H1 (cell line): ENCODE measurements at places on chromosomes 6 and 20.
A peak's percentile ranks its signal among the peaks of the same experiment; 100 is the strongest.

- no peak for DNase-seq
Measured at GRCh38 chr6:165543781-165544180, 119.3 kb downstream of the PDE10A start.

DNA sequence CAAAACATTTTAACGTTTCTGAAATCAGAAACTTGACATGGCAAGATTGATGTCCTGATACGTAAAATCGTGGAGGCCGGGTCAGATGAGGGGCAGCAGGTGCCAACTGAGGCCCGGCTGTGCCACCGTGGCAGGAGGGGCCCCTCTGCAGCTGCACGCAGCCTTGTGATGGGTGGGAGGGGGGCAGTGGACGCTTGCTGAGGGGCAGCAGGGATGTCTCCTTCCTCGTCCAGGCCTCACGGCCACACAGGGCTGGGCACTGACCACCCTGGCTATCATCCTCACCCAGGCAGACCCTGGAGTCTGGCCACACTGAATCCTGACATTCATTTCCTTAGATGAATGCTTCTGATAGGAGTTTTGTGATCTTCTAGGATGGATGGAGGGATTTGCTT lies 114.7 kb downstream of the ERMARD start:
- peak; percentile 22 for DNase-seq

GRCh38 chr6:158471339-158471738 lies 88.6 kb upstream of the TMEM181 start:
- no peak for DNase-seq

GRCh38 chr6:70844301-70844700 lies 112.6 kb downstream of the B3GAT2 start:
- DNase-seq = no peak

DNA sequence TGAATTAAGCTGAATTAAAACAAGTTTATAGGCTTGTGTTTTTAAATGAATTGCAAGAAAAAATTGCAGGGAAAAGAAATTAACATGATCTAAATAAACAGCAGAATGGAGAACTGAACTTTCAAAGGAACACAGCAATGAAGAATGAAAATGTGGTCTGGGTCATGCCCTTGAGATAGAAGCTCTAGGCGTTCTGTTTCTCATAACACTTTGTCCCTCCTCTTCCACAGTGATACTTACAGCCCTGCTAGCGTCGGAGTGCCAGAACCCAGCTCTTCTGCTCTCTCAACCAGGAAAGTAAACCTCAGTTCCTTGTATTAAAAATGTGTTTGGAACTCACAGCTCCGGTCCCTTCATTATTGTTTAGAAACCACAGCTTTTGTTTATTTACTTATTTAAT lies 11.4 kb downstream of the HMGCLL1 start:
- no peak for DNase-seq

- DNase-seq = peak; percentile 53
Measured at GRCh38 chr6:117615750-117616390, 13.6 kb upstream of the GOPC start.

DNA sequence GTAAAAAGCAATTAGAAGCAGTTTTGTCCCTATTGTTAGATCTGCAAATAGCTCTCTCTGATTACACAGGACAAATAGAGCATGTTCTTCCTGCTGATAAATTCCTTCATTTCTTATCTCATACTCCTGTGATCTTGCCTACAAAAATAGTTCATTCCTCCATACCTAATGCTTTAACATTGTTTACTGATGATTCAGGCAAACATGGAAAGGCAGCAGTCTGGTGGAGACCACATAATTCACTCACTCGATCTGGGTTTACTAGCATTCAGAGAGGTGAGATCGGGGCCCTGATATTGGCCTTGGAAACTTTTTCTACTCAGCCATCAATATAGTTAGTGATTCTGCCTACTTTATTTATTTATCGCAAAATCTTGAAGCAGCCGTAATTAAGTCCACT lies 20.2 kb downstream of the HLA-DPA1 start:
- DNase-seq = no peak

GRCh38 chr6:80594461-80594860 lies 488.0 kb downstream of the BCKDHB start:
- no peak for DNase-seq

DNA sequence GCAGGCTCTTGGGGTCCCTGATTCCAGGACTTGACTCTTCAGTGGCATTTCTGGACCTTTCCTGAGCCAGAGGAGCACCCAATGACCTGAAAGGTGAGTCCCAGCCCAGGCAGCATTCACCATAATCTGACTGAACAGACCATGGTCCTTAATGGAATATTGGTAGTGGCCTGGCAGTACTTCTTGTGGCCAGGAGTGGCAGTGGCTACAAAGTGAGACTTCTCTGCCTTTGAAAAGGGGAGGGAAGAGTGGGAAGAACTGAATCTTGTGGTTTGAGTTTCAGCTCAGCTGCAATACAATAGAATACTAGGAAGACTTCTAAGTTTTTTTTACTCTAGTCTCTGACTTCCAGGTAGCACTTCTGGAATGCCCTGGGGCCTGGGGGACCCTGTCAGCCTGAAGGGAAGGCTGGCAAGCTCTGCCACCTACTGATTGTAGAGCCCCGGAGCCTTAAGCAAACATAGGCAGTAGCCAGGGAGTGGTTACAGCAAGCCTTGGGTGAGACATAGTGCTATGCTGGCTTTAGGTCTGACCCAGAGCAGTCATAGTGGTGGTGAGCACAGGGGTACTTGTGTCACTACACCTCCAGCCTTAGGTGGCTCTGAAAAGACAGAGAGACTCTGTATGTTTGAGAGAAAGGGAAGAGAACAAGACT lies 674.2 kb upstream of the MANEA start:
- DNase-seq = no peak

GRCh38 chr6:13427801-13428582 lies 59.4 kb downstream of the GFOD1 start:
- no peak for DNase-seq

- DNase-seq = no peak
Measured at GRCh38 chr20:43976547-43976946, 61.9 kb downstream of the TOX2 start.

DNA sequence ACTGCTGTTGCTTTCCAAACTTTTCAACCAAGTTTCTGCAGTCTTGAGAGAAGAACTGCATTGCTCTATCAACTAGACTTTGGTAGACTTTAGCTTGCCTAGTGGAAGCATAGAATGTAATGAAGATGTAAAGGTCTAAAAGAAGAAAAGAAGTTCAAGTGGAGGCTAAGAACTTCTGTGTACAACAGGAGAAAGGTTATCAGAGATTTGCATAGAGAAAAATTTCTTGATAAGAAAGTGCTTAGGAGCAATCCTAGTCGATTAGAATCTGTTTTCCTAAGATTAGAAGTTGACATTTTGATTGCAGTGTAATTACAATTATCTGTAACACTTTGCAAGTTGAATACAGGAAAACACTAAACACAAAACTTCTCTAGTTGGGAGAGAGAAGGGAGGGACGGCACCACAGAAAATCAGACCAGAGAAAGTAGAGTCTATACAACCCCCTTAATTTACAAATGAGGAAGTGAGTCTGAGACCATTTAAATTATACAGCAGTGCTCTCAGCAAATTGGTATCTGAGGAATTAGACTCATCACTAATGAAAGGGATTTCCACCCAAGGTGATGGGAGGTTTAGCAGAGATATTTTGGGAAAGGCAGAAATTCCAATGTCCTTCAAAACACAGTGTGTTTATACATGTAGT lies 194.3 kb upstream of the MARCKS start:
- no peak for DNase-seq

DNA sequence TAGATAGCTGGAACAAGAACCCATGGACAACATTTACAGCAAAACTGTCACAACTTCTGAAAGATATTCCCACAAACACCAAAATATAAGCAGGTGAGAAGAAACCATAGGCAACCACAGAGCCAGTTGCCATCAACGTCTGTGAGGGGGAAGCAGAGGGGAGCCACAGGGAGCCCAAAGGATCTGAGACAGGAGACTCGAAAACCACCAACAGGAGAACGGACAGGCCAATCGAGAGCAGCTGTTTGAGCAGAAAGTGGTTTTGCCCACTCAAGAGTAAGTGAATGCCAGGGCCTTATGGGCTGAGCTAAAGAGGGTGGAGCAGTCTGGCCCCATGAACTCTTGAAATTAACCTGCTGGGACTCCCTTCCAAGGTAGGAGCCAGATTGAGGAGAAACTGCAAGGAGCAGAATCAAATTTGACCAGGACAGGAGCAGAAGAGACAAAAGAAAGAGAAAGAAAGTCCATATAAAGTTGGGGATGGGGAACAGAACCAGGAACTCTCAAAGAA lies 195.4 kb downstream of the ANKRD60 start:
- DNase-seq = no peak

DNA sequence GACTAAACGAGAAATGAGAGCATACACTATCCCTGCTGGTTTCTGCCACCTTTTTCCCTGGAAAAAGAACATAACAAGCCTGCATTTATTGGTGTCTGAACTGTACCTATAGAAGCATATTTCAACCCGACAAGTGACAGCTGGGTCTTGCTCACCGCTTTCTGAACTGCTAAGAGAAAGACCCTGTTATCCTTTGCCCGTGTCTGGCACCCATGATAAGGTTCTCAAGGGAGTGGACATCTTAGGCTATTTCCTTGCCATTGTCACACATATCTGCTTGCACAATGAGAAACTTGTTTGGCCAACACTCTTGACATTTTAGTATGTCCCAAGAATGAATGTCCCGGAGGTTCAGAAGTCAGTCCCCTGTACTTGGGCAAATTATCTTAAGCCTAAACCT lies 19.3 kb downstream of the RIPOR2 start:
- no peak for DNase-seq

DNA sequence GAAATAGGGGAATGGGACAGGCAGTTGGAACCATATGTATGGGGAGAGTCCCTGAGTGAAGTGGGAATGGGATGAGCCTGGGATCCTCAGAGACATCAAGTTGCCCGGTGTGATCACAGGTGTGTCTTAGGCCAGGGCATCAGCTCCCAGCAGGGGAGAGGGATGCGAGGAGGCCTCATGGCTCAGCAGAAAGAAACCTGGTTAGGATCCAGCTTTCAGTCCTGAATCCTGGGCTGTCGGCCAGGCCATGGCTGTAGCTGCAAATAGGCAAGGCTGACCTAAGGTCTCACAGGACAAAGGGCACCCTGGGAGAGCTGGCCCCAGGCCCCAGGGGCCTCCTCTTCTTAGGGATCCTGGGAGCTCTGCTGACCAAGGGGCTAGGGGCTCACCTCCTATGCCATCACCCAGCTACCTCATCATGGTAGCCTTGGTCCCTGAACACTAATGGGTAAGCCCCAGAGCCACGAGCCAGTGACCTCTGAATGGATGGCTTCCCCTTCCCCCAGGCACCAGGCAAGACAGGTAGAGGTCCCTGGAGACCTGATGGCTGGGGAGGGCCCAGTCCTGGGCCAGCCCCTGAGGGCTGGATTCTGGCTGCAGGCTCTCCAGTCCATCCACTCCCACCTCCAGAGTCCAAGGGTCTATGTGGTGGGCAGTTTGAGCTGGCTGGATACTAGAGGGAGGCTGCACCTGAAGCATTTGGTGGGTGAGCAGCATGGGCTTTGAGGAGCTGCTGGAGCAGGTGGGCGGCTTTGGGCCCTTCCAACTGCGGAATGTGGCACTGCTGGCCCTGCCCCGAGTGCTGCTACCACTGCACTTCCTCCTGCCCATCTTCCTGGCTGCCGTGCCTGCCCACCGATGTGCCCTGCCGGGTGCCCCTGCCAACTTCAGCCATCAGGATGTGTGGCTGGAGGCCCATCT lies at the start of gene SLC22A7:
Gene SLC22A7, plus strand, starts transcription at position 617 of the 921 bp plus-strand sequence. Its CDS starts 99 bp downstream, at position 716.
- no peak for DNase-seq

DNA sequence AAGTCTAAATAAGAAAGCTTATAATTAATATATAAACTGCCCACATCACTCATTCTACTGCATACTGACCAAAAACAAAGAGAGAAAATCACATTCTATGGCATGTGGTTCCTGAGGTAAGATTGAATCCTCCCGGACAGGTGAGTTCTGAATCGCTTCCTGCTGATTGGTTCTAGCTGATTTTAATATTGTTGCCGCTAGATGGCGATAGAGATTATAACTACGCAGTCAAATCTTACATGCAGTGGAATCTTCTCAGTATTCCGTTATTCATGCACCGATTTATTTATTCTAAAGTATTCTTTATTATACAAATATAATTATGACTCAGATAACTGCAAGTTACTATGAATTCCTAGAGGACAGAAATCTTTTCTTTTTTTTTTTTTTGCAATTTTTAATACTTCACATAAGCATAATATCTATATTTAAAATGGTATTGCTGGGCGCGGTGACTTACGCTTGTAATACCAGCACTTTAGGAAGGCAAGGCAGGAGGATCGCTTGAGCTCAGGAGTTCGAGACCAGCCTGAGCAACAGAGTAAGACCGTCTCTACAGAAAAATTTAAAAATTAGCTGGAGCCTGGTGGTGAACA lies 24.2 kb upstream of the TMX4 start:
- DNase-seq = no peak
